ENCODE measurements at places on chromosomes 6 and 20.

- peak; percentile 72 for DNase-seq
These were observed 55.7 kb upstream of the SLC23A2 start for GRCh38 chr20:5056801-5057599.

DNA sequence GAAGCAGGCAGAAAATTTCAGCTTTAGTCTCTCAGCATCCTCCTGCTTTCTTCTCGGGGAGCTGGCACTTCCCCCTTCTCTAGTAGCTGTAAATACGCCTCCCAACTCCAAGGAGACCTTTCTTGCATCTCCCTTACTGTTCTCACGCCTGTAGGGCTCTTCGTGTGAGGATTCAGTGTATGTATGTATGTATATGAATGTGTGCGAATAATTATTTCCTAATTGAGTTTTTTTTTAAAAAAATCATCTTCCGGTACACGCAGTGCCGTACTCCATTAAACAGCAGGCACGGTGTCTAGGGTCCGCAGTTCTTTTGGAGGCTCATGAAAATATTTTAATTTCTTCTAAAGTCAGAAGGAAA lies 85.4 kb downstream of the HFE start:
- no peak for DNase-seq

- DNase-seq: no peak
These were observed 206.5 kb upstream of the ZNF184 start for GRCh38 chr6:27679308-27679963.

DNA sequence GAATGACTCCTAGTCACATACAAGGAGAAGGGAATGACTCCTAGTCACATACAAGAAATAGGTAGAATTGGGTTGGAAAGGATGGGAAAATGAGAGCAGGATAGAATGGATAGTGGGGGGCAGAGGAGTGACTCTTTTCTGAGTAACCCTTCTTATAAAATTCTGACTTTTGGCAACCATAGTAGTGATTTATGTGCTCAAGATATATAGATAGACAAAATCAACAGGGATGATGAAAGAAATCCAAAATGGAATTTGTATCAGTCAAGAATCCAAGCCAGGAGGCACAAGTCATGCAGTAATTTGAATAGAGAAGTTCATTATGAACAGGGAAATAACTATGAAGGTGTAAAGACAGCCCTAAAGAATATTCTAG lies 41.7 kb downstream of the ADAT2 start:
- DNase-seq: no peak

DNA sequence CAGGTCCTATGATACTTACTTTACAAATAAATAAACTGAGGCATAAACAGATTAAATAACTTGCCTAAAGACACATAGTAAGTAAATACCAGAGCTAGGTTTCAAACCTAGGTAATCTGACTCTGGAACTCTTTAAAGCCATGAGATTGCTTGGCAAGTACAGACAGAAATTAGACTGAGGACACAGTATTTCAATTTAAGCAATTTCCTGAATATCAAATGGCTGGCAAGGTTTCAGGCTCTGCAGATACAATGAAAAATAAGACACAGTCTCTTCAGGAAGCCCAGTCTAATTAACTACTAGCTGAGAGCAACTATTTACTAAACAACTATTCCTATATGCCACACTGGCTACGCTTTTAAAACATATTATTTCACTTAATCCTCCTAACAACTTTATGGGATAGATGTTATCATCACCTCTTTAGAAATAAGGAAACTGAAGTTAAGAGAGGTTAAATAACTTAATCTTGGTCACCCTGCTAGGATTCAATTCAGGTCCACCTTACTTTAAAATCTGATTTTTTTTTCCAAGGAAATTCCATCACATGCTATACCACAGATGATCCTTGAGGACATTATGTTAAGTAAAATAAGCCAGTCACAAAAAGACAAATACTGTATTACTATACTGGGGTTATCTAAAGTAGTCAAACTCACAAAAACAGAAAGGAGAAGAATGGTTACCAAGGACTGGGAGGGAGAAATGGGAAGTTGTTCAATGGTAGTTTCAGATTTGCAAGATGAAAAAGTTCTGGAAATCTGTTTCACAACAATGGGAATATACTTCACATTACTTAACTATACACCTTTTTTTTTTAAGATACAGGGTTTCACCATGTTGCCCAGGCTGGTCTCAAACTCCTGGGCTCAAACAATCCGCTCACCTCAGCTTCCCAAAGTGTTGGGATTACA lies 4.1 kb downstream of the TRPC4AP start:
- DNase-seq: no peak

DNA sequence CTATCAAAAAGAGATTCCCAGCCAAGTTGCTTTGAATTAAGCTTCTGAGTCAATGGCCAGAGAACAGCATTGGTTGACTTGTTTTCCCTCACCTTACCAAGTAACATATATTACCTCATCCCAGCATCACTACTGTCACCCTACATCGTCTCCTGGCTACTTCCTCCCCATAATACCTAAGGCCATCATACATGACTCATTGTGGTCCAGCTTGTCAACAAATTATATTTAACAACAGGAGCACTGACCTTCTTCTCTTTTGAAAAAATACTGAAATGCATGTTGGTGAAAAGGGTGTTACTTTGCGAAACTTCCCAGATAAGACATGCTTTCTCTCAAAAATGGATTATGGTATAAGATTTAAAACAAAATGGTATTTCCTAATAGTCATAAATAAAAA lies 106.9 kb downstream of the TBX18 start:
- DNase-seq: no peak

DNA sequence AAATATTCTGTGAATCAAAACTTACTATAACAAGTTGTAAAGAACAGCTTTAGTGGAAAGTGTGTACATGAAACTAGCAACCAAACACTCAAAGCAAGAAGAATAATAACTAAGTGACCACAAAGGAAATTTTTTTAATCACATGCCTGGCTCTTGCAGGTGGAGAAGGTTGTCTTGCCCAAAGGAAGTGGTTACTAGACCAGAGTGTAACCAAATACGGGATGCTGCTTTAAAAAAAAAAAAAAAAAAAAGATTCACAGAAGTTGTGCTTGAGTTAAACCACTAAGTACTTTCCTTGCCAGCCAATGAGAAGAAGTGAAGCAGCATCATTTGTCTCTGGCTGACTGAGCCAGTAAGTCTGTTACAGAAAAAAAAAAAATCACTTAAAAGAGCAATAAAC lies 19.1 kb upstream of the HLA-DQB1 start:
- DNase-seq: peak; percentile 38

DNA sequence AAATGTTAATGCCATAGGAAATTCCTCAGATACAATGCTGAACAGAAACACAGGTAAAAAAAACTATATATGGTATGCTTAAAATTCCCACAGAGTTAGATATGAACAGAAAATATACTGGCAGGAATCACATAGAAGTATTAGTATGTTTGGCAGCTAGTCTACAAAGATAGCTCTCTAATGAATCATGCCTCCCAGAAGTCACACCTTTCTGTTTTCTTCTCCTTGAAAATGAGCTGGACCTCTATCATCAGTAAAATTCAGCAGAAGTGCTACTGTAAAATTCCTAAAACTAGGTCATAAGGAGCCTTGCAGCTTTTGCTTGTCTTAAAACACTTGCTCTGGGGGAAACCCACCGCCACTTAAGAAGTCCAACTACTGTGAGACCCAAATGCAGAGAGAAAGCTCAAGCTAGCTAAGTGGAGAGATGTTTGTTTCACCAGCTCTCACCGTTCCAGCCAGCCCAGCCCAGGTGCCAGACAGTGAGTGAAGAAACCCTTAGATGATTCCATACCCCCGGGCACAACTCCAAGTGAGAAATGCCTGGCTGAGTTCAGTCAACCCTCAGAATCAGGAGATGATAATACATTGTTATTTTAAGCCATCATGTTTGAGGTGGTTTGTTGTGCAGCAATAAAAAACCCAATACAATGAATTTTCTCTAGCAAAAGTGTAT lies 43.0 kb downstream of the TSPYL4 start:
- no peak for DNase-seq

- peak; percentile 30 for DNase-seq
These were observed 15.4 kb upstream of the SLC22A16 start for GRCh38 chr6:110491644-110492317.

DNA sequence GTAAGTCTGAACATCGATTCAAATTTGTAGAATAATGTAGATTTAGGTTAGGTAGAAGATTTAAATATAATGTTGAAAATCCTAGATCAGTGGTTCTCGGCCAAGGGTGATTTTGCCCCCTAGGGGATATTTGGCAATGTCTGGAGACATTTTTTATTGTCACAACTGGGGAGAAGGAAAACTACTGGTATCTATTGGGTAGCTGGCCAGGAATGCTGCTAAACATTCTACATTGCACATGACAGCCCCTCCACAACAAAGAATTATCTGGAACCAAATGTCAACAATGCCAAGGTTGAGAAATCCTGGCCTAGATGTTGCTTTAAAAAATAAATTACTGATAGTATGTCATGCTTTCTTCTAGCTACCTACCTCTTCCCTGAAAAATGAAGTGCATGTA lies 76.1 kb downstream of the HIVEP2 start:
- DNase-seq: no peak

DNA sequence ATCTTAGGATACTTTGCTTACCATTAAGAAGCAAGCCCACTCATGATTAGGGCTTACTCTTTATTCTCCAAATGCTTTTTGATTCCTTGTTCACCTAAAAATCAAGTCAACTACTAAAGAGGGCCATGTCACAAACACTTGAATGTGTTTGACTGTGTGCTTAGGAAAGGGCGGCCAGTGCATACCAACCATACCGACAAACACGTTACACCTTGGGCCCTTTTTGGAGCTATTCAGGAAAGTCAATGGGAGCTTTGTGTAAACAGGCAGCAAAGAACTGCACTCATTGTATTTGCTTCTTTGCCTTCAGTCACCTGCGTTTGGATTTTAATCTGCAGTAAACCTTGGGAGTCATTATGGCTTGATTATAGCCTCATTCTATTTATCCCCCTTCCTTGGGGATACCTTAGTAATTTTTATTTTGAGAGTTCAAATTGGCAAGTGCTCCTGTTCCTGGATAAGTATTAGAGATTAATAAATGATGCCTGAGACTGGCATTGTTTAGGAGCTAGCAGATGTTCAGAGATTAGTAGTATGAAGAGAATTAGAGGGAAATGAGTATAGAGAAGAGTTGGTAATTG lies 102.6 kb upstream of the HDGFL1 start:
- no peak for DNase-seq

GRCh38 chr6:30219244-30219643 lies 6.0 kb upstream of the TRIM26 start:
- DNase-seq: peak; percentile 68

- DNase-seq: no peak
These were observed 16.4 kb downstream of the ABT1 start for GRCh38 chr6:26613201-26613600.

DNA sequence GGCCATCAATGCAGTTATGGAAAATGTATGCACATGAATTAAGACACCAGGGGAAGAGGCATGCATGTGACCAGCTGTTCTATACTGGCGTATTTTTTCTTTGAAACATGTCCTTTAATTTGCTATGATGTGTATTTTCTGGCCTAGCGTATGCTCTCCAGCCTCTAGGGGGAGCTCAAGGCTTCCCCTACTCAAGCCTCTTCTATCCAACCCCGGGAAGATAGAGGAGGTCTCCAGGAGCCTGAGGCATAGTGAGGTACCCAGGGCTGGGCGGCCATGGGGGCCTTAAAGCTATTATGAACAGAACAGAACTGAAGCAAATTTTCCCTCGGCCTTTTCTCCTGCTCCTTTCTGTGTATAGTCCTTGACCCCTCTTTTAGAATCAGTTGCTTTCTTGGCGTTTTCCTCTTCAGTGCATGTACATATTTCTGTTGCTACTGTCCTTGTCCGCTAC lies 528.9 kb downstream of the MAFB start:
- peak; percentile 22 for DNase-seq

DNA sequence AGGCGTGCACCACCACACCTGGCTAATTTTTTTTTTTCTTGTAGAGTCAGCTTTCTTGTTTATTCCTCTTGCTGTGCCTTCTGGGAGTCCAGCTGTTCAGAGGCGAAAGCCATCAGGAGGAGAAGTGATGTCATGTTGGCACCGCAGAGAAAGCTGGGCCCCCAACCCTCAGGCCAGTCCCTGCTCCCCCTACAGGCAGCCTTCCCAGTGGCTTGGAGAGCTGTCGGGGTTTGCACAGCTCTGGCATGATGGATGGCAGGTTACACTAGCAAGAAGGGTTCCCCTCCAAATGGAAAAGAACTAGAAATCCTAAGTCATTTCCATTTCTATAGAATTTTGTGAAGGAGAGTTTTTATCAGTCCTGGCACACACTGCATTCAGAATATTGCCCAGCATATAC lies 72.6 kb downstream of the C6orf52 start:
- DNase-seq: no peak

GRCh38 chr6:167827583-167828324 lies 1.0 kb downstream of the AFDN start:
- DNase-seq: peak; percentile 64

DNA sequence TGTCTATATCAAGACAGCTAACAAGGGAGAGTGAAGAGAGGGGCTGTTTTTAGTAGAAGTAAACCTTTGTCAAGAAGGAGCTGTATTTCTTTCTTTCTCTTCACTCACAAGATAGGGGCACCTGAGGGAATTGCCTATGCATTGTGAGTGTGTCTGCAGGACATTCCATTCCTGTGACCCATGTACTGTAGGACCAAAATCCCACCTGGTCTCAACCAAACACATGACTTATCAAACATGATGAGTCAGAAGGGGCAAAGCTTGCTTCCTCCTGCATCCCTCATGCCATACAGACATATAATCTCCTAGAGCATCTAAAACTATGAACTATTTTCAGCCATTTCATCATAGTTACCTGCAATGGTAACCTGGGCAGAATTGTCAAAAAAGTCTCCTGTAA lies 21.8 kb downstream of the PKHD1 start:
- no peak for DNase-seq

- no peak for DNase-seq
These were observed 105.2 kb upstream of the CITED2 start for GRCh38 chr6:139479433-139480222.

DNA sequence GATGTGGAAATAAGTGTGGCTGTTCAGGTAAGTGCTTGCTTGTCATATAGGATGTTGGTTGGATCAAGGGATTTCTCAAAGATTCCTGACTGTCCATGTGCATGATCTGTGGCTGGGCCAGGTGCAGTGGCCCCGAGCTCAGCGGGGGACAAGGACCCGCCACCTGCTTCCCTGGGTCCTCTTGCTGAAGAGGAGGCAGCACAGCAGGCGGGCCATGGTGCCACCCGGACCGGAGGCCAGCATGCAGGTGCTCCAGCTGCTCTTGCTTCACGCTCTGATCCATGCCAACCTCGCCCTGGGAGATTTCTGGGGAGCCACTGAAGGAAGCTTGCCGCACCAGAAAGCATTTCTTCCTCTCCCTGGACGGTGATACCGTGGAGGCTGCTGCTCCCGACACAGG lies 173.8 kb downstream of the HIVEP2 start:
- DNase-seq: no peak

- peak; percentile 86 for DNase-seq
These were observed 3.7 kb downstream of the PRSS16 start for GRCh38 chr6:27251112-27251605.

Measured in GM13977 (cell line).